ENCODE measurements at places on chromosomes 2 and 18.
A peak's percentile ranks its signal among the peaks of the same experiment; 100 is the strongest.

- no peak for DNase-seq
Observed at GRCh38 chr2:55355451-55355850, 64.2 kb downstream of the CCDC88A start.

GRCh38 chr18:69365658-69366057, 35.0 kb upstream of the DOK6 start:
- DNase-seq, result no peak

GRCh38 chr2:25879133-25879730, 945 bp upstream of the ASXL2 start:
- DNase-seq, result no peak

DNA sequence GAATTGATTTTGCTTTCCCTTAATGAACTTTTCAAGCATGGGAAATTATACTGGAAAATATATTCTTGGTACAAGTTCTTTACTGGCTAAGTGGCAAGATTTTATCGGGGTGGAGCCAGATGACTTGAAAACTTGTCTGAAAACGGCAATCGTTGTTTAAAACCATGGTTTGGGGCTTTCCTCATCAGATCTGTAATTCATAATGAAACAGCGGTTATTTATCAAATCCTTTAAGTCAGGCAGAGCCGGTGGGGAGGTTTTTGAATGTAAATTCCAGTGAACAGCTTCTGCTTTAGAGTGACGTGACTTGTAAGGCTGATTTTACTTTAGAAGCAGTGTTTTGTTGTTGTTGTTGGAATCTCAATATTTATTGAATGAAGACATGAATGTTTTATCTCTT, 2.6 kb downstream of the SEC11C start:
- no peak for DNase-seq

DNA sequence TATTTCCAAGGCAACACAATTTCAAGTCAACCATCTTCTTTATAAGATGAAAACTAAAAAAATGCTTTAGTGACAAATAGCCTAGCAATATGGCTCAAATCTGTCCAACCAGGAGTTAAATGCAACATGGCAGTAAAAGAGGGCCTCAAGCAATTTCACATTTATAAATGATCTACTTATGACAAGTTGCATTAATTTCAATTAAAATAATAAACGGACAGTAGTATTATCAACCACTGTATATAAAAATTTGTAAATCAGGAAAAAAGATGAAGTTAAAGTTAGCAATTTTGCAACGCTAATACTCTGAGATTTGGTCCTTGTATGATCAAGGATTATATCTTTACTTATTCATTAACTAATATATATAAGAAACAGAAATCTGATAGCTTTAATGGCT, 19.3 kb downstream of the CCDC88A start:
- no peak for DNase-seq

DNA sequence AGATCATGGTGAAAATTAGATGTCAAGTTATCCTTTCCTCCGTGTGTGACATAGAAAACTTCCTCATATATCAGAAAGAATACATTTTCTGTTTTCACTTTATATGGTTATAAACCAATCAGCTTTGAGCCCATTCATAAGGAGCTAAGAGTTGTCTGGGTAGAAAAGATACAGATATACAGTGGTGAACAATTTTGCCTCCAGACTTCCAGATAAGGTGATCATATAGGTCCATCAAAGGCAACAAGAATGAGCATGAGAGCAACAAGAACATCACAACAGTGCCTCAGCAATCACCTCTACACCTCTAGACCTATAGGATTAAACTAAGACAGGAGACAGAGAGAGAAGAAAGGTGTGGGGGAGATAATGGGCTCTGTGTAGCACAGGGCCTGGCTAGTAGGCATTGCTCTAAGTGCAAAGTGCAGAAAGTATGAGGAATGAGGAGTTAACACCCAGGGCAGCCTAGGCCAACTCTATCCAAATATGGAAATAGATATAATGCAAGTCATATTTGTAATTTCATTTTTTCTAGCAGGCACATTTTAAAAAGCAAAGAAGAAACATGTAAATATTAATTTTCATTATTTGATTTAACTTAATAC, 8.3 kb downstream of the TNP1 start:
- DNase-seq, result no peak

- DNase-seq, result no peak
Observed at GRCh38 chr18:12579775-12580174, 78.1 kb downstream of the SPIRE1 start.

GRCh38 chr18:7177116-7177744, 53.7 kb upstream of the LRRC30 start:
- DNase-seq, result no peak

- no peak for DNase-seq
Observed at GRCh38 chr2:114534116-114535084, 92.0 kb downstream of the DPP10 start.

- no peak for DNase-seq
Observed at GRCh38 chr2:147490401-147491261, 354.2 kb upstream of the ACVR2A start.

DNA sequence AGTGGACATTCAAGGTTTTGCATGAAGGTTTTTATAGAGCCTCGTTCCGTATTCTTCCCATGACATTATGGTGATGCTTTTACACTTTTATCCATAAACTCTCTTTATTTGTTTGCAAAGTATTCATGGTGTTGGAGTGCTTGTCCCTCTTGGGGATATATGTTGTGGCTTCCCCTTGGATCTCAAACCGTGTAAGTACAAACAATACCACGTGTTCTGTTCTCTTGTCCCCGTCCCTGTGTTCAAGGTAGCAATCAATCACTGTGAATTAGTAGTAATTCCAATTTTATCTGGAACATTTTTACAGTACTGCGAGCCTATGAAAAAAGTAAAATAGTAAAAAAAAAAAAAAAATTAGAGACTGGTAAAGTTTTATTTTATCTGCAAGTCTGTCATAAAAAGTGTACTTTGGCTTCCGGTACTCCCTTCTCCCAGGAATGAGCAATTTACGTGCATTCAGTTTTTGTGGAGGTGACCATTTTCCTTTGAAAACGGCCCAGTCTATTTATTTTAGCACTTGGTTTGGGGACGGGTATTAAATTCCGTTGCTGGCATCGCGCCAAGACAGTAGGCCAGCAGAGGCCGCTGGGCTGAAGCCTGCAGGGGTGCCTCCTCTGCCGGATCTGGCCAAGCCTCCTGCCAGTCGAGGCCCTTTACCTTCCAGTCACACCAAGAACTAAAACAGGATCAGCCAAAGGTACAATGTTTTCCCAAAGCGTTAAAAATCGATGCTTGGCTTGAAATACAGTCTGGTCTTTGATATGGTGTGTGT, 175.7 kb downstream of the SOCS6 start:
- peak; percentile 10 for DNase-seq

DNA sequence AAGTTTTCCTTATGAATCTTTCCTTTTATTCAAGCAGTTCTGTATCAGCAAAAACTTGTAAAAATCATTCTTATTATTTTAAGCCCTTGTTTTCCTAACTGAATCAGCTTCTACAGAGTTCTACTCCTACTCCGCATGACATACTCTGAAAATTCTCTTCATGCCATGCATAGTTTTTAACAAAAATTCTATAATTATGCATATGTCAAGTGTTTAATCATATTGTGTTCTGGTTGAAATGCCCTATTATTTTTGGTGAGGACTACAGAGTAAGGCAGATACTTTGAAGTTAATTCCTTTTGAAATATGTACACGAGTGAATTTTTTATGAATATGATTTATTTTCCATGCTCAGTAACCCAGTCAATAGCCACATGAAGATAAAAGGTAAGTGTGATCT, 28.8 kb downstream of the ANKRD30B start:
- DNase-seq, result no peak

DNA sequence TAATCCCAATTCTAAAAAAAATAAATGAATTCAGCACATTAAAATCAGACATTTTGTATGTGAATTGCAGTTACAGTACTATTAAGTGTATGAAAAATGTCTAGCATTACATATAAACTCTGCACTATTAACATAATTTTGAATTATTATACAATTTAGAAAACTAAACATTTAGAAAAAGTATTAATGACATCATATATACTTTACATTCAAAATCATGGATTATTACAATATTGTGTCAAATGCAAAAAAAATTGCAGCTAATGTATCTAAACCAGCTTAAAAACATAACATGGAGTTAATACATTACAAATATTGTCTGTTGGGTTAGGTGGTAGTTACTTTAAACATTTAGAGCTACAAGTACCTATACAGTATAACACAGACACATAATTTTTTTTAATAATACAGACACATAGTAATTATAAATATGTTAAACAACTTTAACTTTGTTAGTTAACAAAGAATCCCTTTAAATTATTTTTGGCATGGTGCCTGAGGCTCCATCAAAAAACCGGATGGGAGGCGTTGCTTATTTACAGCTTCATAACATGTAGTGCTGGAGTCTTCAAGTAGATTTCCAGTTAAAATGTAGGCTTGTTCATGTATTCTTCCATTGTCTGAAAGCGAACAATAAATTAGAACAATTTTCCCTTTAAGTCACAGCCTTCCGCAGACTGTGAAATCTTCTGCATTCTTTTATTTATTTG, 79.1 kb downstream of the AP1S3 start:
- DNase-seq, result no peak

DNA sequence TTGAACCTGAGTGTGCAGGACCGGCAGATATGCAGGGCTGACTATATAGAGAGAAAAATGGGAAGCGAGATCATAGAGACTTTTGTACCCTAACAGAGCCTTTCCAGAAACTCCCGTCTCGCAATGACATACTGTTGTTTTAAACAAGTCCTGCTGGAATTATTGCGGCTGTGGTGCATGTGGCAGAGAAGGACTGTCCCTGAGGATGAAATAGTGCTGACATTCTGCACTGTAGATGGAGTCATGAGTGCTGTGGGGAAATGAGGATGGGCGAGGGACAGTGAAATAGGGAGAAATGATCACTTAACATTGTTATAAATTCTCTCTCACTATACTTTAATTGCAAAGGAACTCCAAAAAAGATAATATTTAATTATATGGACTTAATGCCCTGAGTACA, 50.4 kb upstream of the KLHL14 start:
- DNase-seq, result no peak

GRCh38 chr2:133521146-133521745, 47.0 kb downstream of the NCKAP5 start:
- DNase-seq, result no peak

DNA sequence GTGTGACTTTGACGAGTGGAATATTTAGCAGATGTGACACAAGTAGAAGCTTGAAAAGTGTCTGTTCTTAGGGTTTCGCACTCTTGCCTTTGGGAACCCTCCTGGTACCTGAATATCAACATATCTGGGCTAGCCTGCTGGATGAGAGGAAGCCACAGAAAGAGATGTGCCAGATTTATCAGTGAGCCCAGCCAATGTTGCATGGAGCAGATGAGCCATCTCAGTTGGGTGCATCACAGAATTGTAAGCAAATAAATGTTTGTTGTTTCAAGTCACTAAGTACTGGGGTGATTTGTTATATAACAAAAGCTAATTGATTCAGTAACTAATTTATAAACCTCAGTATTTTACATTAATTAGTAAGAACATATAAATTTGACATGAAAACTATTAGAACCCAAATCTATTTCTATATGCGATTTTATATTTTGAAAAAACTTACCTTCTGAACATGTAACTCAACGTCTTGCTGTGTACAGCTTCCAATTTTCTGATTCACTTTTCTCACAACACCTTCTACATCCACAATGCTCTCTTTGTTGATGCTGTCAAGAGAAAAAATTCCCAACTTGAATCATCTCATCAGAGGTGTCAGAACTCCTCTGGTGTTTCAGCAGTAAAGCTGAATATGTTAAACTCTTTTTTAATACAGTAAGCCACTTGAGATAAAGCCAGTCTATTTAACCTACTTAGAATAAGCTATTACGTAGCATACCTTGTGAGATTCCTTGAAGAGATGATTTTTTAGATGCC, 42.3 kb downstream of the DARS1 start:
- no peak for DNase-seq

- no peak for DNase-seq
Observed at GRCh38 chr2:68163641-68164040, 6.0 kb downstream of the PNO1 start.

- no peak for DNase-seq
Observed at GRCh38 chr2:240962300-240963064, 35.9 kb upstream of the SNED1 start.

GRCh38 chr2:206801418-206802189, 36.2 kb downstream of the FASTKD2 start:
- no peak for DNase-seq

DNA sequence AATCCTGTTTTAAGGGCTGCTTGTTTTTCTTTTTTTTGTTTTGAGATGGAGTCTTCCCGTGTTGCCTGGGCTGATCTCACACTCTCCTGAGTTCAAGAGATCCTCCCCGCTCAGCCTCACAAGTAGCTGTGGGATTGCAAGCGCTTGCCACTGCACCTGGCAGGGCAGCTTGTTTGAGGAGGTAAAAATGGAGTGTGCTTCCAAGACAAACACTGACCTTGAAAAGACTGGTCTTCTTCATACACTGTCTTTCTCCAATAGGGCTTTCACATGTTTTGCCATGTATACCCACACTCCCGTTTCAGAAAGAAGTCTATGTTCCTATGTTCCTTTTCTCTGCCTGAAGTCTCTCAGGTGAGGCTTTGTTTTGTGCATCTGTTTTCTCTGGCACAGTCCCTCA, 32.6 kb upstream of the LDAH start:
- DNase-seq, result no peak

GRCh38 chr18:62741118-62741566, 25.8 kb downstream of the PHLPP1 start:
- no peak for DNase-seq

GRCh38 chr18:4224031-4224704, 230.9 kb downstream of the DLGAP1 start:
- no peak for DNase-seq

Data from activated CD4-positive, alpha-beta T cell treated with anti-CD3 and anti-CD28 coated beads for 4 hours (primary cell).